ENCODE measurements at places on chromosomes 3 and 15.

DNA sequence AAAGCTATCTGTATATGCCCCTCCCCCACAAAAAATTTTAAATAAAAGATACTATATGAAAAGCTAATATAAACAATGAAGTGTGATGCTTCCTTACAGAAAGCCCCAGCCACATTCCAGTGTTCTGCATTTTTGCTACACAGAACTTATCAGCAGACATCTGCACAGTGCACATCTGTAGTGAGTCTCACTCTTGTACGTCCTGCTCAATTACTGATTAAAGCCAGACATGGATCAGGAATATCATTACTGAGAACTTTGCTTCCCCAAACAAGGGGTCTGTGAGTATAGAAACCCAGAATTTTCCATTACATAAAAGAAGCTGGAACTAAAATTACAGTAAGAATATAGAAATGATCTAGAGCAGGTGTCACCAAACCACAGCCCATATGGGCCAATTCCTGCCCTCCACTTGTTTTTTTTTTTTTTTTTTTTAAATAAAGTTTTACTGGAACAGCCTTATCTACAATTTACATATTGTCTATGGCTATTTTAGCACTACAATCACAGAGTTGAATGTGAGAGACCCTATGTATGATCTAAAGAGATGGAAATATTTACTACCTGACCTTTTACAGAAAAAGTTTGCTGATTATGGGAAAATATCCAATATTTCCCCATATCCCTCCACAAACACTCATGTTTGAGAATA, 45.7 kb downstream of the UBP1 start:
- no peak for DNase-seq

GRCh38 chr15:62512904-62513303, 347.8 kb upstream of the C2CD4B start:
- no peak for DNase-seq

- no peak for DNase-seq
These were observed 11.1 kb upstream of the PLXND1 start for GRCh38 chr3:129617381-129618185.

DNA sequence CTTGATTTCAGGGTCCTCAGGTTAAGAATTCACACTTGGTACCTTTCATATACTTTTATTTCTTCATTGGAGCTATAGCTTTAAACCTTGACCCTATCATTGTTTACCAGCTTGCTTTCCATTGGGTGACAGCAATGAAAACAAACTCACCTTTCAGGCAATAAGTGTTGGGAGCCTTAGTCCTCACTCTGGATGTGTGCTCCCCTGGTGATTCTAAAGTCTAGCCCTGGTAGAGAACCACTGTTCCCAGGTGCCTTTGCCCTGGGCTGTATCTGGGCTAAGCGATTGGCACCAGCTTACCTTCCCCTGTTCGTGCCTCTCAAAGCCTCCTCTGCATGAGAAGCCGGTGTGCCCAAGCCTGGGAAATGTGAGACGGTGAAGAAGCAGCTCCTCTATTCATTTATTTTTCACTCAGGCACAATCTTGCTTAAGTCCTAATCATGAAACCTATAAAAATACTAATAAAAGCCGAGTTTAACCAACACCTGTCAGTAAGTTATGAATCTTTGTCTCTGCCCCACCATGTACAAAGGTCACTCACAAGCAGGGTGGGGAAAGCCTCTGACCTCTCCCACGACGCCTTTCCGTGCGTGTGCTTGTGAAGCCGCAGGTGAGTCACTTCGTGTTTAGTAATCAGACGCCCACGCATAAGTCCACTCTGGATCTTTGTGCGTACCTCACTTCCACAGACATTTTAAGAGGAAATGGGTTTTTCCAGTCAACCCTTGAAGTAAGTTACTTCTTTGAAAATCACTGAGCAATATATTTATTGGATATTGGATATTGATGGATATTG, 12.8 kb upstream of the ARRDC4 start:
- no peak for DNase-seq

DNA sequence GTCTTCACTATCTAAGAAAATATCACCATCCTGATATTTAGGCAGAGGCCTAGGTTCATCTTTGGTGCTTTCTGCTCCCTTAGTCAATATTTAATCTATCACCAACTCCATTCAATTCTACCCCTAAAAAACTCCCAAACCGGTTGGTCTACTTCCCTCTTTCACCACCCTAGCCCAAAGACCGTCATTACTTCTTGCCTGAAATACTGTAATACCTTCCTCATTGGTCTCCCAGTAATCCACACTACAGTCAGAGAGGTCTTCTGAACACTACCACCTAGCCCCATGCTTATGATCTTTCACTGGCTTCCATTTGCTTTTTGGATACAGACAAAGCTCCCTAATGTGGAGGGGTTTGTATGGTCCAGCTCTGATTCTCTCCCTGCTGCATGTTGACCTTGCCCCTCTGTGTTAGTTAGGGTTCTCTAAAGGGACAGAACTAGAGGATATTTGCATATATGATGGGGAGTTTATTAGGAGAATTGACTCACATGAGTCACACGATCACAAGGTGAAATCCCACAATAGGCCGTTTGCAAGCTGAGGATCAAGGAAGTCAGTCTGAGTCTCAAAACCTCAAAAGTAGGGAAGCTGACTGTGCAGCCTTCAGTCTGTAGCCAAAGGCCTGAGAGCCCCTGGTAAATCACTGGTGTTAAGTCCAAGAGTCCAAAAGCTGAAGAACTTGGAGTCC, 36.4 kb upstream of the ATP2C1 start:
- DNase-seq, result no peak

GRCh38 chr15:31162721-31163510, 61.4 kb upstream of the TRPM1 start:
- no peak for DNase-seq

DNA sequence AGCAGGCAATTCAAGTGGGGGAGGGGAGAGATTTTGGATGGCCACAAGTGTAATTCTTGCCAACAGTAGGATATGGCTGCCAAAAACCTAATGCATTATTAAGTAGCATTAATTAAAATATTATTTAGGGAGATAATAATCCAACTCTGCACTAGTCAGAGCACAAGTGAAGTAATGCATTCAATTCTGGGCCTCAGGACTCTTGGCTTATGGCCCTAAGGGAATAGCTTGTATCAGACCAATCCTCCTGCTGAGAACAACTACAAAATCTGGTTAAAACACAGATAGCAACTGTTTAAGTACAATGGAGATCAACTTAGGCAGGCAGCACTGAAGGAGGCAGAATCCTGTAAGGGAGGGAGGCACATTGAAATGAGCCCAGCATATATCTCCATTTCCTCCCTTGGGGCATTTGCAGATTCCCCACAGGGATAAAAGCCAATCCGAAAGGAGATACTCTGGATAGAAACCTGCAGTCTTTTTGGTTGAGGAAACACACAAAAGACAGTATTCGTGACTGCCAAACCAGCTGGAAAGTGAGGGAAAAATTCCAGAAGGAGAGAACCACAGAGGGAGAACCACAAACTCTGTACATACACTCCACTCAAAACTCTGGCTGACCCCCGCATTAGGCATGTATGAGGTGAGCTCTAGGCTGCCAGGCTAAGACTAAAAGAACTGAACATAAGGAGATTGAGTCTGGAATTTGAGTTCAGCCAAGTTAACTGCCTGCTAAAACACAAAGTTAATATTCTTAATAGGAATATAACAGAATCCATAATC, 57.4 kb downstream of the ETFA start:
- DNase-seq, result no peak

- no peak for DNase-seq
These were observed 62.8 kb downstream of the SLCO2A1 start for GRCh38 chr3:133966954-133967353.

- DNase-seq, result no peak
These were observed 57.3 kb downstream of the TMEM212 start for GRCh38 chr3:171900446-171900845.

- no peak for DNase-seq
These were observed 252.5 kb downstream of the THRB start for GRCh38 chr3:24242012-24242698.

GRCh38 chr3:46370839-46371518, at the start of gene CCR5:
Gene CCR5 (plus strand): TSS chr3:46370946. CDS start chr3:46372903, 1,957 bp downstream.
- no peak for DNase-seq

DNA sequence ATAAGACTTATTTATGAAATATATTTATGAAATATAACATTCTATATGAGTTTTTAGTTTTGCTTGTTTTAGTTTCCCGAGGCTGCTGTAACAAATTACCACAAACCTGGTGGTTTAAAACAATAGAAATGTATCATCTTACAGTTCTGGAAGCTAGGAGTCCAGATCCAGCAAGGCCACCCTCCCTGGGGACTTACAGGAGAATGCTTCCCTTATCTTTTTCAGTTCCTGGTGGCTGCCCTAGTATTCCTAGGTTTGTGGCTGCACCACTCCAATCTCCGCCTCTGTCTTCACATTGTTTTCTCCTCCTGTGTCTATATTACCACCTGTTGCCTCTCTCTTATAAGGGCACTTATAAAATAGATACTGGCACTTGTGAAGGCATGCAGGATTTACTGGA, 877.8 kb downstream of the TUSC7 start:
- no peak for DNase-seq

GRCh38 chr3:107578091-107578490, 55.3 kb downstream of the BBX start:
- no peak for DNase-seq

- no peak for DNase-seq
These were observed 209.0 kb downstream of the XXYLT1 start for GRCh38 chr3:195061756-195062655.

DNA sequence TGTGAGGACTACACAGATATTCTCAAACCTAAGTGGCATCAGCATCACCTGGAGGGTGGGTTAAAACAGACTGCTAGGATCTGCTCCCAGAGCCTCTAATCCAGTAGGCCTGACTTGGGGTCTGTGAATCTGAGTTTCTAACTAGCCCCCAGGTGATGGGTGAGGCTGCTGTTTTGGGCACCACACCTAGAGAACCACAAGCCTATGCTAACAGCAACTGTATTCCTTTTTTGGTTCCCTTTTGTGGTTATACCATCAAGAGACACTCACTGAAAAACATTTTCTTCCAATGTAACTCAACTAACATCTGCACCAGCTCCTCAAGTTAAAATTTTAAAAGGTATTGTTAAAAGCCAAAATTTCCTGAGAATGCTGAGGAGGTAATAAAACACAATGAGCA, 16.0 kb downstream of the WDR82 start:
- DNase-seq, result no peak

GRCh38 chr15:34724481-34724880, 30.3 kb downstream of the GJD2 start:
- no peak for DNase-seq

DNA sequence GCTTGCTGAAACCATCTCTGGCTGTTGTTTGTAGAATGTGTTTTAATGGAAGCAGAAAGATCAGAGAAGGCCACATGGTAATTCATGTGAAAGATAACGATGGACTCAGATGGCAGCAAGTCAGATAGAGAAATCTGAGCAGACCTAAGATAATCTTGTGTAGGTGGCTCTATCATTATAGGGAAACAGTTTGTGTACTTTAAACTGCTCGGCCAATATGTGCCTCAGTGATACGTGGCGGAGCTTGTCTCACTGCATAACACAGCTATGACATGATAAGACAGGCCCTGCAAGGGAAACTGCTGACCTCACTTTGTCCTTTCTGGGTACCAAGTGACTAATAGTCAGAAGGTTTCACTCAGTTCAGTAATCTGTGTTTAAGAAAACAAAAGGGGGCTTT, 51.0 kb downstream of the MME start:
- DNase-seq, result no peak

DNA sequence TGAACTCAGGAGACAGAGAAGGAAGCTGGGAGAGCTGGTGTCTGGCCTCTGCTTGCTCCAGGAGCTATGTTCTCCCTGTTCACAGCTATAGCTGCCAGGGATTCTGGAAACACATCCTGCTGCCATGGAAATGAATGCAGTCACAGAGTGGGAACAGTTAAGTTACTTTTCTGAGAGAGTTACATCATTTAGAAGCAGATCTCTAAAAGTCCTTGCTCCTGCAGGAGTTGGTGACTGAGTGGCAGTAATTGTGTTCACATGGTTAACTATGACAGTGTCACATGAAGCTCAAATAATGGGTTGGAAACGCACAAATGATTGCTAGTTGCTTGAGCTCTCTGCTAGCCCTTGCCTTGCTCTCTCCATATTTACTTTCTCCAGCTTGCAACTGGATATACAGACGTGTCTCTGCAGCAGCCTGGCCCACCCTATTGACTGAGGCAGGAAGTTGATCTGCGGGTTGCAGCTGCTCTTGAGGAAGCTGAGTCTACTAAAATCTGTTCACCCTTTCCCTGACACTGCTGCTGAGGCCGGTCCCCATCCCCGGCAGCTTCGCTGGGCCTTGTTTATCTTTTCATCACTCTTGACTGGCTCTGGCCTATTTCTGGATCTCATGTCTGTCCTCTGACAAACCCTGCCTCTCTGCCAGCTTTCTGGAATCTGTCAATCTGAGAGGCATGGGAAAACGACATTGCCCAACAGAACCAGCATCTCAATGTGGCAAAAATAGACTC, 16.7 kb upstream of the ISLR start:
- no peak for DNase-seq

GRCh38 chr3:153679714-153680113, 441.5 kb upstream of the ARHGEF26 start:
- no peak for DNase-seq

DNA sequence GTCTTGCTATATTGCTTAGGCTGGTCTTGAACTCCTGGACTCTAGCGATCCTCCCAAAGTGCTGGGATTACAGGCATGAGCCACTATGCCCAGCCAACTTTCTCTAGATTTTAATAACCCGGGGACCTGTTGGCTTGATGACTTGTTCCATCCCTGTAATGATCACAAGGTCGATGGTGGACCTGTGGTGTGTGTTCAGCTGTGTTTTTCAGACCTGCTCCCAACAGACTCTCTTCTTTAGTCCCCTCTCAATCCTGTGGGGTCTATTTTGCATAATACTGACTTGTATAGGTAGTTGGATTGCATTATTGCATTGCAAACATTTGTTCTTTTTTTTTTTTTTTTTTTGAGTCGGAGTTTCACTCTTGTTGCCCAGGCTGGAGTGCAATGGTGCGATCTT, 1.9 kb downstream of the MAP2K1 start:
- no peak for DNase-seq

DNA sequence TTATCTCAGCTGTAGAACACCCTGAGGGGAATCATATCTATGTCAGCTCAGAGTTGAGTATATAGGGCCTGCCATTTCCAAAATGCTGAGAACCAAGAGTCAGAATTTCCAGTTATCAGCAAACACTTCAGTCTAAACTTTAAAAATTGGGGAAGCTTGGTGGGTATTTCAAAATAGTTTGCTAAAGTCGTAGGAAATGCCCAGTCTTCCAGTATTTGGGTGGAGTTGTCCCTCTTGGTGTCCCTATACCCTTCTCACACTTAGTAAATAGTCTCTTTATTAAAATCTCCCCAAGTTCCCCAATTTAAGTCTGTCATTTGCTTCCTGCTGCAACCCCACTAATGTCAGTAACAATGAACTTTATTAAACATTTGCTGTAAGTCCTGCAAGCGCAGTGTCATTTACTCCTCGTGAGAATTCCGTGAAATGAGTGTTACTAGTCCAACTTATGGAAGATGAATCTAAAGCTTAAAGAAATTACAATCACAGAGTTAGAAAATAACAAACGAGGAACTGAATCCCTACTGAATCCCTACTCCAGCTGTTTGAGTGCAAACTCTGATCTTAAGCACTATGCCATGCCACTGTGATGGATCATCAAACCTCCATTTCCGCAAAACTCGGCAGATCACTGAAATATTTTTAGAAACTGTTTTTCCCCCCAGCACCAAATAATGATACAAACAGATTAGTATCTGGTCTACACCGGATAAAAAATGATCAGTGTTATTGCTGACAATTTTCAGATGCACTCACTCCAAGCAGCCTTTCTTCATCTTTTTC, 341.7 kb upstream of the PROK2 start:
- DNase-seq, result no peak

Measured in stimulated activated effector memory CD8-positive, alpha-beta T cell treated with anti-CD3 and anti-CD28 coated beads, Interleukin-12 subunit alpha, Interleukin-12 subunit beta, amount 100 ng/mL, for 72 hours (primary cell).